ENCODE measurements at places on chromosomes 13 and 19.
A peak's percentile ranks its signal among the peaks of the same experiment; 100 is the strongest.

DNA sequence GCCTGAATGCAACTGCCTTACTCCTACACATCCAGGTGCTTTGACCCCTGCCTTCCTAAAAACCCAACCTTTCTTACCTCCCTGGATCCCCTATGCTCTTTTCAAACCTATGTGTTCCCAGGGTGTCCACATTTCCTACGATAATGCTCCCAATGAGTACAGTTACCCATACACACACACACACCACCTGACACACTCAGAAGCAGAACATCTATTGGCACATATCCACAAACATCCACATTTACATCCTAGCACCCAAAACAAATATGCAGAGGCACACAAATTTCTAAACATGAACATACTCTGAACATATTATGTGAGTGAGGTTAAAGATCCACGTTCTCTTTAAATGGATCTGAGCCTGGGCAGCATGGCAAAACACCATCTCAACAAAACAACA lies 22.4 kb upstream of the PLAUR start:
- DNase-seq: no peak

DNA sequence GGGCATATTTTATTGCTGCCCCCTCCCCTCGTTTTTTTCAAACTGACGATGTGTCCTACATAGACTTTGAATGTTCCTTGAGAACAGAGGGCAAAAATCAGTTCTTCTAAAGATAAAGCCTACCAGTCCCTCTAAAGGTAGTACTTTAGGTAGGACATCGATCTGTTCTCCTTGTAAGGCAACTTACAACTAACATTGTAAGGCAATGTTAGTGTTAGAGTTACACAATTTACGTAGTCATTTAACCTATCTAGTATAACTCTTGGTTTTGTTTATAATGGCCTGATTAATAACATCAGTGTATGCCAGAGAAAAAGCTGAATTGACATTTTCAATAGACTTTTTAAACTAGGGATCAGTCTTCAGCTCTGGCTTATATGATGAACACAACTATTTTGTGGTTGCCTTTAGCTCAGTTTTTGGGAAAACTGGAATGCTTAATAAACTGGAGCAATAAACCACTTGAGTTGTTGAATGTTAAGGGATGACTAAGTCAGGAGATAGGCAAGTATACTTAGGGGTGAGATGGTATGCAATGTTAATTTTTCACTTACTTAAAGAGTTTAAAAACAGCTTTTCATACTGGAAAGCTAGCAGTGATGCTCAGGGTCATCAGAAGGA lies 2.2 kb downstream of the NDFIP2 start:
- DNase-seq: no peak

- DNase-seq: peak; percentile 97
Observed at GRCh38 chr19:52453324-52454094, at the start of gene ZNF578. ZNF578 (plus strand) TSS chr19:52453553; CDS start chr19:52501846, 48,293 bp downstream.

GRCh38 chr13:65555962-65556361 lies 1674.2 kb downstream of the PCDH9 start:
- DNase-seq: peak; percentile 47

- no peak for DNase-seq
Observed at GRCh38 chr19:42129399-42130253, 2.6 kb downstream of the POU2F2 start.

- no peak for DNase-seq
Observed at GRCh38 chr13:46546084-46546768, 6.7 kb upstream of the LRCH1 start.

- peak; percentile 52 for DNase-seq
Observed at GRCh38 chr13:98878486-98879126, 99.3 kb downstream of the DOCK9 start.

- DNase-seq: no peak
Observed at GRCh38 chr19:29677001-29677817, 11.9 kb downstream of the PLEKHF1 start.

- DNase-seq: no peak
Observed at GRCh38 chr13:53513226-53513625, 484.6 kb downstream of the OLFM4 start.

DNA sequence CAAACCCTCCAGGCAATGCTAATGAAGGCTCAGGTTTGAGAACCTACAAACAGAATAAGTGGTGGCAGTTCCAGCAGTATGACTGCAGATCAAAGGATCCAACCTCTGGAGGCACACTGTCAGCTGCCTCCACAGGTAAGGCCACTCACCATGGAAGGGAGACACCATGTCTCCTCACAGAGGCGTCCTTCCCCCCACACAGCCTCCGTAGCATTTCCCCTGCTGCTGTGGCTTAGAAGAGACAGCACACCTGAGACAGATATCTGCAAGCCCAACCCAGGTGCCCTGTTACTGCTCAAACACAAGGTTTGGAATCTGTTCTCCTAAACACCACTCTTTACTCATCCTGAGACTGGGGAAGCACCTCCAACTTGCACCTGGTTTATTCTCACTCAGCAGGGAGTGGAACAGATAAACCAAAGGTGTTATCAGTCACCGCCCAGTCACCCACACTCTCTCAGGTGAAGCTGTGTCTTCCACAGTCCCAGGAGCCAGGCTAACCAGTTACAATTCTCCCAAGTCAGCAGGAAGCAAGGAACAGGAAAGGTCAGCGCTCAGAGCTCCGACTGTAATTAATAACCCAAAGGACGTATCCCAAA lies 311.2 kb downstream of the FOXO1 start:
- DNase-seq: no peak

DNA sequence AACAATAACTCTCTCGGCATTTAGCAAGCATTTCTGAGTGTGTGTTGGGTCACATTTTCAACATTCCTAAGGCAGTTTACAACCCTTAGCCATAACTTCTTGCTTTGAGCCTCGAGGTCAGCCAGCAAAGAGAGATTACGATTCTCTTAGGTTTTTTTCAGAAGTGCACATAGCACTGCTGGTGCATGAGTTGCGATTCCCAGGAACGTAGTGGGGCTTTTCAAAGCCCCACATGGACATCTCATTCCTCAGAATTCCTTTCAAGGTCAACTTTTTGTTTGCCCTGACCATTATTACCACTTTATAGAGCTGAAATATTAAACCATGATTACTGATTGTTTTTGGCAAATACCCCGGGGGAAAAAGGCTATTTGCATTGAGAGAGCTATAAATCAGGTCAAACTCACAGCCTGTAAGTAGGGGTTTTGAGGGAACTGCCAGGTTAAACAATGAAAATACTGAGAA lies 705.3 kb downstream of the GPC5 start:
- DNase-seq: no peak

GRCh38 chr13:83691966-83692365 lies 190.3 kb downstream of the SLITRK1 start:
- DNase-seq: no peak

GRCh38 chr13:51822106-51822815 lies 18.3 kb upstream of the DHRS12 start:
- DNase-seq: no peak

DNA sequence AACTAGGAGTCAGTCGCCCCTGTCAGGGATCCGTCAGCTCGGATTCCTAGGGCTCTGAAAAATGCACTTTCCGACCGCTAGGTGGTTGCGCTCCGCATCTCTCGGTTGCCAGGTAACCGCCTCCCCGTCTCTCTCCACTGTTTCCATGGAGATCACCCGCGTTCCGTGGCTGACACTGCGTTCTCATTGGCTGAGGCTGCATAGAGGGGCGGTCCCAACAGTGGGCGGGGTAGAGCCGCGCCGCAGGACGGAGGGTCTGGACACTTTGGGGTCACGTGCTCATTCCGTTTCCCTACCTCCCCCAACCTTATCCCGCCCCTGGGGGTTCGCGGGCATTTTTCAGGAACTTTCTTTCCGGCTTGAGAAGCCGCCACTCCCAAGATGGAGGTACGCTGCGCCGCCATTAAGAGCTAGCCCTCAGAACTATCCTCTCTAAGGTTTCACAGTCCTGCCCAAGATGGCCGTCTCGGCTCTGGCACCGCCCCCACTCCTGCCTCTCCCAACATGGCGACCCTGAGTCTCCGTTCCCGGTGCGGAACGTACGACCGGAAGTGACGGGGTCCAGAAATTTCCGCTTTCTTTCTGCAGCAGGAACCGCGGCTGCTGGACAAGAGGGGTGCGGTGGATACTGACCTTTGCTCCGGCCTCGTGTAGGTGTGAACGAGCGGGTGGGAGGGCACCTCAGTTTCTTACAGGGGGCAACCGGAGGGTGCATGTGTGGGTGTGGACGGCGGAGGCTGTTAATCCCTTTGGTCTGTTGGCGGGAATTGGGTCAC lies at the start of the genes ODAD3 and PRKCSH:
Gene ODAD3 (minus strand): TSS at position 65 of the 776 bp plus-strand sequence. CDS start 105 bp downstream, outside the sequence.
Gene PRKCSH (plus strand): TSS at position 579 of the 776 bp plus-strand sequence. CDS start 483 bp downstream, outside the sequence.
- DNase-seq: peak; percentile 100

GRCh38 chr13:83877651-83878355 lies 4.5 kb downstream of the SLITRK1 start:
- DNase-seq: peak; percentile 70

DNA sequence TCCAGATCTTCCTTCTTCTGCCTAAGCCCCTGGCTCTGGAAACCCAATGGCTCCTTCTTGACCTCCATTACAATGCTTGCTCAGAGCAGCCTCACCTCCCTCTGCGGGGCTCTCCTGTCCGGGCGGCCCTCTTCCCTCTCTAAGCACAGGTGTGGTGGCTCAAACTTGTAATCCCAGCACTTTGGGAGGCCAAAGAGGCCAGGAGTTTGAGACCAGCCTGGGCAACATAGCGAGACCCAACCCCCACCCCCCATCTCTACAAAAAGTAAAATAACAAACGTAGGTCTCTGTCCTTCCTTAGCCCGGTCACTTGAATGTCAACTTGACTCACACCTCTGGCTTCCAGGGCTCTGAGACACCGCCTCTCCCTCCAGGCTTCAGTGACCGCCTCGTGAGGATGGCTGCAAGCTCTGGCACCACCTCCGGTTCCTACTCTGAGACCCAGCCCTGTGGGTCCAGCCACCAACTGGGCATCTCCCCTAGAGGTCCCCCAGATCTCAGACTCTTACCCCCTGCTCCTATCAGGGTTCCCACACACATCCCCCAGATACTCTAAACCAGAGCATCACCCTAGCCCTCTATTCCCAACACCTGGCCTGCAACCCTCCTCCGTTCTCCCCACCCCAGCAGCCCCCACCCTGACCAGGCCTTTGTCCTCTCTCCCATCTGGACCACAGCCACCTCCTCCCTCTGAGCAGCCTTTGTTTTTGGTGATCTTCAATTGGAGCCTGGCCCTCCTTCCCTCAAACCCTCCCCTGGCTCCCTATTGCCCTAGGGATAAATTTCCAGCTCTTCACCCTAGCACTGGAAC lies 4.7 kb upstream of the TLE2 start:
- DNase-seq: no peak

GRCh38 chr19:45601524-45602374 lies at the start of gene GPR4:
GPR4 (minus strand) TSS chr19:45602212; CDS start chr19:45591866, 10,346 bp downstream.
- no peak for DNase-seq

DNA sequence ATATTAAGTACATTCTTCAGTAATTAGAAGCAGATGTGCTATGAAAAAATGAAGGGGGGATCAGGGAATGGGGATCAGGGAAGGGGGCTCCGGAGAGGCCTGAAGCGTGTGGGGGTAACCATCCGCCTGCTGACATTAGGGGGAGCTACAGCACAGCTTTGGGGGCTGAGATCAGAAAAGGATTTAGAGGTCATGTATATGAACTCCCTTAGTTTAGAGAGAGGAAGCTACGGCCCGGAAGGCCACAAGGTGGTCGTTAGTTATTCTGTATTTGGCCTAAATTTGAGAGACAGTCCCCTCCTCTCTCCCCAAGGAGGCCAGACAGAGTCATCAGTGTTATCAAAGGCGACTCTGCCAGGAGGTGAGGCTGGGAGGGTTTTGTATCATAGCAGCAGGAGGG lies 99.0 kb downstream of the TM9SF2 start:
- no peak for DNase-seq

DNA sequence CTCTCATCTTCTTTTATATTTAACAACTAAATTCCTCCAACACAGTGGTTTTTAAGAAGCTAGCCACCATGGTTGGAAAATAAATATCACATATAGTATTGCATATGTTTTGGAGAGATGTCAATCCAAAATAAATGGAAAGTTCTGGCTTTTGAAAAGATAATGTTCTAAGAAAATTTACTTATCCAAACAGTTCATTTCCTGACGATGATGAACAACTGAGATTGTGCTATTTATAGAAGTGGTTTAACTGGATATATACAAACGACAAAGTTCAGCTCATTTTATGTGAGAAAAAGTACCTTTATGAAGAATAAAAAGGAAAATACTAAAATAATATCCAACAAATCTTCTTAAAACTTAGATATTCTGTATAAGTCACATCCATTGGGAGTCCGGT lies 174.7 kb downstream of the MZT1 start:
- DNase-seq: no peak

DNA sequence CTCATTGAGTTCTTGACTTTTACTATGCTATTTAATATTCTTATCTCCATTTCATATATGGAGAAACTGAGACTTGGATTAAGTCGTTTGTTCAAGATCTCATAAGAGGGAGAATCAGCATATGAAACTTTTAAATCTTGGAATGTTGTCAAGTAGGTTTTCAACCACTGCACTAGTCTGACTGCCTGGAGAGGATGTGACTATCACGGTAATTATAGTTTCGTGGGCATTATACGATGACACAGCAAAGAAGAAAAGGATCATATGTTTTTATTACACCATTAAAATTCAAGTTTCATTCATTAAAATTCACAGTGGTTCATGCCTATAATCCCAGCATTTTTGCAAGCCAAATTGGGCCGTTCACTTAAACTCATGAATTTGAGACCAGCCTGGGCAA lies 555.2 kb downstream of the SLITRK1 start:
- DNase-seq: no peak

GRCh38 chr13:95098916-95099315 lies 202.3 kb downstream of the ABCC4 start:
- DNase-seq: no peak

DNA sequence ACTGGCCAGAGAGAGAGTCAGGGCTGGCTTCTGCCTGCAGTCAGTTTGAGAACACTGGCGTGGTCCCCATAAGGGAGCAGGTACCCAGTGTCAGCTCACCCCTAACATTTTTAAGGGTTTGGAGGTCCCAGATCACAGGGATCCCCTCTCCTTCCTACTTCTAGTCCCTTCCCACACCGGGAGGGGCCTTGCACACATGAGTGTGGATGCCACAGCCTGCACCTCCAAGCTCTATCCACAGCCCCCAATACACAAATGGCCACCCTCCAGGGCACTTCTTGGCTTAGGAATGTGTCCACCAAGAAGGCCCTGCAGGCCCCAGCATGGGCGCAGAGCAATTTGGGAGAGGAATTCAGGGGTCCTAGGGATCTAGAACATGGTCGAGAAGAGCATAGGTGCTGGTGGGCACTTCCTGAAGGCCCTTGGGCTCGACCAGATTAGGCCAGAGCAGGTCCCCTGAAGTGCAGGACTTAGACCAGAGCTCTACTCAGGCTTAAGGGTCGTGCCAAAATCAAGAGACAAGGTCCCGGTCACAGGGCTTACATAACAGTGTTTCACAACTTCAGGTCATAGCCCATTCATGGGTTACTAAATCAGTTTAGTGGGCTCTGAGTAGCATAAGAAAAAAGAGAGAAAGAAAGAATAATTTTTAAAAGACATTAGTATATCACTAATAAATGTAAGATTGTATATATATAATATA lies 16.0 kb downstream of the FXYD5 start:
- no peak for DNase-seq

GRCh38 chr19:57052081-57052480 lies 67.7 kb upstream of the USP29 start:
- DNase-seq: no peak

- DNase-seq: no peak
Observed at GRCh38 chr13:37369616-37370015, 229.0 kb downstream of the POSTN start.

GRCh38 chr19:11208561-11209471 lies 11.5 kb upstream of the KANK2 start:
- no peak for DNase-seq

GRCh38 chr19:42657556-42657955 lies 62.8 kb upstream of the CEACAM8 start:
- no peak for DNase-seq

GRCh38 chr19:15287496-15287895 lies 44.8 kb downstream of the BRD4 start:
- DNase-seq: no peak

Measured in brain (organoid and tissue), 16 donors.